GF-D8 (cell line): ENCODE measurements at places on chromosomes 12 and 14.

DNA sequence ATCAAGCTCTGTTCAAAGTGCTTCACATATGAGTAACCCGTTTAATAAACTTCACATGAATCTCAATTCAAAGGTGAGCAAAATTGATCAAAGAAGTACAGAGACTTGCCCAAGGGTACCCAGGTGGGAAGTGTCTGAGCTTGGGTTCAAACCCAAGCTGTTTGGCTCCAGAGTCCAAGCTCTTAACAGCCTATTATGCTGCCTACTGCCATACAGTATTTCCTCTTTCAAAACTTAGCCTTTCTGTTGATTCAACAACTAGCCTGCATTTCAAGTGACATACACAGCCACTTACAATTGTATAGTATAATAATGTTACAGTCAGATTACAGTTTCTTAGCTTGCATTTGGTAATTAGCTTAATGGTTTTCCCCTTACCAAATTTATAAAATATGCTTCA lies 29.7 kb downstream of the FRMD6 start:
- no peak for DNase-seq

DNA sequence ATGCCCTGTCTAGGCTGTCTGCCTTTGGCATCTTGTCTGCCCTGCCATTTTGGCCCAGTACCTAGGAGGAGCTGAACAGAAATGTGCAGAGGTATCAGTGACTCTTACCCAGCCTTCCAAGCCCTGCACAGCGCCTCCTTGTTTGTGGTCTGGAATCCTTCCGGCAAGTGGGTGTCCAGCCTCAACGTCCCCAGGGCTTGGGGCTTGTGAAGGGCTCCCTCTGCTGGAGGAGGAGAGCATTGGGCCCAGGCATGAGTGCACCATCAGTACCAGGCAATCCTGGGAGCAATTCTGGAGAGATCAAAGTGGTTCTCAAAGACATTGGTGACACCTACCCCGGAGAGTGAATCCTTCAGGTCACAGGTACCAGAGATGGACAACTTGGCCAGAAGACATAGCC lies 2.4 kb upstream of the TCL1B start:
- no peak for DNase-seq

DNA sequence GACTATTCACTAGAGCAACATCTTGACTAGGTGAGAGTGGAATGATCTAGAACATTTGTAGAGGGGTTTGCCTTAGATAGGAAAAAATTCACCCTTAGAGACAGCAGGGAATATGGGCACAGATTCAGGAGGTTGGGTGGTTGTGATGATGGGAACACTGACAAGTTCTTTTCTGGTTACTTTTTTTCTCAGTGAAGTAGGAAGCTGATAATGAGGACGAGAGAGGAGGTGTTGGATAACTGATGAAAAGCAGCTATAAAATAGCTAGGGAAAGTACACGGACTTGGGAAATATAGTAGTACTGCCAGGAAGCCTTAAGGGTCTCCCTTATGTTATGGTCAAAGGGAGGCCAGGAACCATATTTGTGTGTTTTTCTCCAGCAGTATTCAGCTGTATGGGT lies 250.5 kb downstream of the SSPN start:
- no peak for DNase-seq

DNA sequence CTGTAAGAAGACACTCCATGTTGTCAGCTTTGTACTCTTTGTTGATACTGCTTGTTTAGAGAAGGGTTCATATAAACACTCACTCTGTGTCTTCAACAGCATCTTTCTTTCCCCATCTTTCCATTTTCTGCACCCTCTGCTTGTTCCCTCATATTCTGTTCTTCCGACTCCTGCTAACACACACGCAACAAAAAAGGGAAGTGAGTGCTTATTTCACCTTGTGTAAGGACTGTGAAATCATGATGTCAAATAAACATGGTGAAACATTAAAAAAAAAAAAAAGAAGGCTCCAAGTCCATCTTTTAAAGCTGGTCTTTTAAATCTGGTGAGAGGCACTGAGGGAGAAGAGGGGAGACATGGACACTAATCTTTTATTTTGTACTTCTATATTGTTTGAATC lies 145.4 kb downstream of the RPAP3 start:
- no peak for DNase-seq

GRCh38 chr12:57620245-57620935 lies 9.2 kb downstream of the ARHGEF25 start:
- no peak for DNase-seq

GRCh38 chr12:43222796-43223195 lies 329.2 kb downstream of the ADAMTS20 start:
- DNase-seq: no peak

- no peak for DNase-seq
Observed at GRCh38 chr12:26317942-26318575, 122.7 kb downstream of the SSPN start.

GRCh38 chr12:51910691-51911090 lies 3.4 kb downstream of the ACVRL1 start:
- DNase-seq: no peak

DNA sequence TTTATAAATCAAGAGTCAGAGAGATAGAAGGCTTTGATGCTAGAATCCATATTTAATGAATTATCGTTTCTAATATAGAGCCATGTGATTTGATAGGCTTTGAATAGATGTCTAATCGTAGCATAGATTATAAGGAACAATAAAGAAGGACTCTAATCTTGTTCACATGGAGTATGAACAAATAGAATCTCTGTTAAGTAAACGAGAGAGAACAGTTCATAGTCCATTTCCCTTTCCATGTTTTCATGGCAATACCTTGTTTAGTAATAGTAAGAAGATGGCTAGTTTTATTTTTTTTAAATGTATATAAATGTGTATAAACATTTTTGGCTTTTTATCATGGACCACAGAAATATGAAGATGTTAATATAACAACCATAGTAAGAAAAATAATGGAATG lies 32.3 kb upstream of the RAD51AP1 start:
- DNase-seq: no peak

DNA sequence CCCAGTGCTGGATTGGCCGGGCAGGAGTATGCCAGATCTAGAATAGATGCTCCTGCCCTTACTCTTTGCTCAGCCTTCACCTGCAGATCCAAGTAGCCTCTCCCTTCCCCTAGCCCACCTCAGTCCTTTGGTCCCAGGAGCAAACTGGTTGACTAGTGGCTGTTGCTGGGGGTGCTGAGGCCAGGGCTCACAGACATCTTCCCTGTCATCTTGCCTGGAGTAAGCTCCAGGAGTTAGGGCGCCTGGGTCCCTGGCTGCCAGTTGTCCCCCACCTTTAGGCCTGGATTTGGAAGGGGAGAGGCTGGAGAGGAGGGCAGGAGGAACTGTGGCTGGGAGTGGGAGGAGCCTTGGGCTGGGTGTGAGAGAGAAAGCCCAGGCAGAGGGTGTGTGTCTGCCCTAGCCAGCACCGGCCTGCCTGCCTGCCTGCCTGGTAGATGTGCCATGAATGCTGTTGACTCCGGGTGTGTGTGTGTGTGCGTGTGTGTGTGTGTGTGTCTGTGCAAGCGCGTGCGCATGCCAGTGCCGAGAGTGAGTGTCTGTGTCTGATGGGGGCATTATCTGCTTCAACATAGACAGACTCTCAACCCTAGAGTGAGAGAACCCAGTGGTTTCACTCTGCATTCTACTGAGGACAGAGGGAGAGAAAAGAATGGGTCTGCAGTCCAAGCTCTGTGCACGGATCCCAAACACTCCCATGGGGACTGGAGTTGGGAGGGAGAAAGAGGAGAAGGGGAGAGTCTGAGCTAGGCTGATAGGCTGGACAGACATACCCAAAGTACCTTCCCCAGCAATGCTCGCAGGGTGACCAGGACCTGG lies 845 bp upstream of the RARG start:
- DNase-seq: no peak

DNA sequence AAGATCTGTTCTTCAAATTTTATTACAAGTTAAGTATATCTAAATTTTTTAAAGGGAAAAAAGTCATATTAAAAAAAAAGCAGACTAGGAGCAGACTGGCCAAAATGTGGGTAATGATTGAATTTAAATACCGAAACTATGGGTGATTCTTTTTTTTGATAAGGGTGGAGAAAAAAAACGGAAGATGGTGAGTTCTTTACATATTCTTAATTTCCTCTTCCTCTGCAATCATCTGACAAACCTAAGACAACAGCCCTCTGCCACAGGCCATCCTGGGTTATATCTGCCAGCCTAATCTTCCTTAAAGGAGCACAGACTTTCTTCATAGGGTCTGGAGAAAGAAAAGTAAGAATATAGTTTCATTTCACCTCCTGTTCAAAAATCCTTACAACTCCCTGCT lies 108.0 kb downstream of the PPP2R5E start:
- DNase-seq: no peak

DNA sequence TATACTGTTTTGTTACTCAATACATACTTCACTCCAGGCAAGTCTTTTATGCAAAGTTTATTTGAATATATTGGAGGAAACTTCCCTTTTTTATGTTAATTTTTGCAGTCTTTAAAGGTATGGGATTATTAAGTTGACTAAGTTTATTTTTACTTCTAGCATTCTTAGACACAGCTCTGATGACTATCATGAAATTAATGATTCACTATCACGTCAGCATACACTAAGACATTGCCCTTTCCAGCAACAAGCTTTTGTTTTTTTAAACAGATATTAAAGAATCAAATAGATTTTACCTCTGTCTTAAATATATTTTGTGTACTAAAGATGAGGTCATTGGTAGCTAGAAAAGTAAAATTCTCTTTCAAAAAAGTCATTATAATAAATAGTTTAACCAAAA lies 52.1 kb downstream of the DERA start:
- DNase-seq: no peak

GRCh38 chr12:28937196-28937595 lies 211.9 kb upstream of the FAR2 start:
- no peak for DNase-seq

GRCh38 chr12:73798523-73798922 lies 739.1 kb upstream of the ATXN7L3B start:
- no peak for DNase-seq

DNA sequence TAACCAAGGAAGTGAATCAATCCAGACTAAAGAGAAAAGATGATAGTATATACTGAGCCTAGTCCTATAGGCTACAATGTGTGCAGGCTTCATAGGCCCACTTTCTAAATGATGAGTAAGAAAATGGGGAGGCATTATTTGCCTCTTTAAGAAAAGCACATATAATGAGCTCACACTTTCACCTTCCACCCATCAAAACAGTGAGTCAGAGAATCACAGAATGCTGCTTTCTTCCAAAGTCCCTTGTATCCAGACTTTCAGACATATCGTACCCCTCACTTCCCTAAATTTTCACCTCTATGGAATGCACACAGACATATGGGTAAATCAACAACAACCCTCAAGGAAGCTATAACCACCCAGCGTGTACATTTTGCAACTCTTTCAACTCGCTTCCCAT lies 286.4 kb upstream of the PRKD1 start:
- no peak for DNase-seq

DNA sequence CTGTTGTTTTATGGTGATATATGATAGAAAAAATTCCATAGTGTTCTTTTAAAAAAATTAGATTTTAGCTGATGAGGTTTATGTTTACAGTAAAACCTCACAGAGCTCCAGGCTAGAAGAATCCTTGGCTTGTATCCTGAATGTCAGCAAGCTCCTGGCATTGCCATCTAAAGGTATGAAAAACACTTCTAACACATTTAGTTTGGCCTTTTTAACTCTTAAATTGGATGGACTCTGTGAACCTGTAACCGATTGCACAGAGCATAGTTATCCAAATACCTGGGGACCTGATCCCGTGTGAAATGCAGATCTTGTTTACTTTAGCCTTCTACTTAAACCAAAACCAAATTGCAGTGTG lies 241.1 kb upstream of the DCN start:
- no peak for DNase-seq

- no peak for DNase-seq
Observed at GRCh38 chr12:121279071-121279375, 17.5 kb downstream of the CAMKK2 start.

DNA sequence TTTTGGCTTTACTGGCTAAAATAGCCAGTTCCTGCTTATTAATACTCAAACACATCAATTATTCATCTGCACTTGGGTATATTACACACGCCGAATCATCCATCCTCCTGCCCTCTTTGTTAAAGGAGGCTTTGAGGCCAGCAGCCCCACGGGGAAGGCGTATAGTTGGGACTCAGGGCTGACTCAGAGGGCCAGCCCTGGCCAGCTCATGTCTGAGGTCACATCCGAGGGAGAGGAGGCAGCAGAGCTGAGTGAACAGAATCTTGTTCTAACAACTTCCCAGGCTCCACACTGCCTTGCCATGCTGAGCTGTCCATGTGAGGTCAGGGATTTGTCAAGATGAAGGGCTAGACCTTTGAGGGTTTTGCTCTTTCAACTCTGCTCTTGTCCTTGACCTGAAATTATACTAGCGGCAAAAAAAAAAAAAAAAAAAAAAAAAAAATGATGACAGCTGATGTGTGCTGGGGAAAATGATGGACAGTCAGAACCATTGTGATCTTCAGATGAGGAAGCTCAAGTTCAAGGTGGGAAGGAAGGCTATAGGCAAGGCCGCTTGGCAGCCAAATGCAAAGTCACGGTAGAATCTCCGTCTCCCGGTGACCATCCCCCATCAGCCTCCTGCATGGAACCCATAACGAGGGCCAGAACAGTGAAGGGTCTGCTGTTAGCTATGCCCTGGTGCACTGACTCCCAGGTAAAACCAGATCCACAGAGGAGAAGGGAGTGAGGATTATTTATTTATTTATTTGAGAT lies 12.5 kb upstream of the MARK3 start:
- no peak for DNase-seq

DNA sequence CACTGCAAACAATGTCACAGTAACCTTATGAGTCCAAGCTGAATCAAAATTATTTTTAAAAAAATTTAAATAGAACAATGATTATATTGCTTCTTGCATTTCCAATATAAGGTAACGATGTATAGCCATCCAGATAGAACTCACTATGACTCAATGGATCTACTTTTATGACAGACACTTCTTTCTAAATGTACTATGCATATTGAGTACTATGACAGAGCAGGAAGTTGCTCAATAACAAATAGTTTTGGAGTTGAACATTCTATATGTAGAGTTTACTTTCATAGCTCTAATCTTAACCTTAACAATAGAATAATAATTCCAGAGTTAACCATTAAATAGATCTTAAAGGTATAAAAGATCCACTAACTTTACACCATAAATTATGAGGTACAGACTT lies 46.7 kb upstream of the ALG10B start:
- no peak for DNase-seq

- no peak for DNase-seq
Observed at GRCh38 chr14:47917344-47917954, 242.0 kb upstream of the MDGA2 start.

DNA sequence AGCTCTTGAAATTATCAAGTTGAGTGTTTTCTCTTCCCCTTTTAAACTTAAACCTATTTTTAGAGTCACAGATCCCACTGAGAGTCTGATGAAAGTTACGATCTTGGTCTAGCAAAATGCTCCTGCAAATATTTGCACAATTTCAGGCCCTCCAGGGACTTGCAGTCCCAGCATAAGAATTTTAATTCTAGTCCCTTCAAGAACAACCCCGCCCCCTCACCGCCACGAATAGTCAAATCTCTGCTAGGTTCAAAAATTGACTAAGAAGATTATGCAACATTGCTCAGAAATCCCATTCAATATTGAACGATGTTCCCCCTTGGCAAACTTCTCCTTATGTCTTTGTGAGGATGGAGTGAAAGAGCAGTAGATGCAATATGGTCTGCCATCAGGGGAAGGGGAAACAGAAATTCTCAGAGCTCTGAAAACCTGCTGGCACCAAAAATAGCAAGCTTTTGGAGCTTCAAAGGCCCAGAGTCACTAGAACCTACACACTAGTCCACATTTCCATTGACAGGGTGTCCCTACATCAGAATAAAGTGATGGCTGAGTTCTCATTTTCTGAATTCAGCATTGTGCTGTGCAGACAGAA lies 127.5 kb upstream of the CCDC175 start:
- no peak for DNase-seq

GRCh38 chr12:16523951-16524331 lies 82.0 kb downstream of the LMO3 start:
- DNase-seq: no peak
